ENCODE measurements at places on chromosomes 6 and 20.
A peak's percentile ranks its signal among the peaks of the same experiment; 100 is the strongest.

DNA sequence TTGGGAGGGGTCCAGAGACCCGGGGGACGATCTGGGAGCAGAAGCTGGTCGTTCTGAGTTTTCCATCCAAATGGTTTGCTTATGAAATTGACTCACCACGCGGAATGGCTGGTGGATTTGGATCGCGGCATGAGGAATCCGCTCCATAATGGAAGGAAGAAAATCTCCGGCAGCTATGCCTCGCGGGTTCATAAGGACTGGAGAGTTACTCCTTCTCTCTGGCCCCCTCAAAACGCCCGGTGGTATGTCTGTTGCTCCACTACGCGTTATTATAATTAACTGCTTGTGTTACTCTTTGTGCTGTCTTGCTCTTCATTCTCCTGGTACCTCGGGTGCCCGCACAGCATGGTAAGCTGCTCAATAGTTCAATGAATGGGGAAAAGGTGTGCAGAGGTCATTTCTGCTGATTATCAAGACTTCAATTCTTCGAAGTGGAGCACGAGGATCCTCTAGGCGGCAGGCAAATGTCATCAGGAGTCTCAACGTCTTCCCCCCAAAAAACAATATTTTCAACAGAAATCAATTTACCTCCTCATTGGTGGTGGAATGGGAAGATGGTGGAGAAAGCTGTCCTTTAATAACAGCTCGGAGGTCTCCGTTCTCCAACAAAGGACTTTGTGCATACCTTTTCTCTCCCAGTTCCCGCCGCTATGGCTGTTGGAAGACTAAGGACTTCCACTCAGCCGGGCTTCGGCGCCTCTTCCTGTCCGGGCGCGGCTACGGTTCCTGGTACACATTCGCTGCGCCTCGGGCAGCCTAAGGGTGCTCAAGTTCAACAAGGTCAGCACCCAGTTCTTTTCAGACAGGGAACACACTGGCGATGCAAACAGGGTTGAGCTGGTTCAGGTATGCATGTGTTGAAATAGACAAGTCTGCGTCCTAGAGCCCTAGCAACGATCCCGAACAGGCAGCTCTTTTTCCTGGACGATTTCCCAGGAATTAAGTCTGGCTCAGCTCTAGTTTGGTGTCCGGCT is 9.2 kb upstream of the PRSS16 start:
- peak; percentile 13 for DNase-seq

DNA sequence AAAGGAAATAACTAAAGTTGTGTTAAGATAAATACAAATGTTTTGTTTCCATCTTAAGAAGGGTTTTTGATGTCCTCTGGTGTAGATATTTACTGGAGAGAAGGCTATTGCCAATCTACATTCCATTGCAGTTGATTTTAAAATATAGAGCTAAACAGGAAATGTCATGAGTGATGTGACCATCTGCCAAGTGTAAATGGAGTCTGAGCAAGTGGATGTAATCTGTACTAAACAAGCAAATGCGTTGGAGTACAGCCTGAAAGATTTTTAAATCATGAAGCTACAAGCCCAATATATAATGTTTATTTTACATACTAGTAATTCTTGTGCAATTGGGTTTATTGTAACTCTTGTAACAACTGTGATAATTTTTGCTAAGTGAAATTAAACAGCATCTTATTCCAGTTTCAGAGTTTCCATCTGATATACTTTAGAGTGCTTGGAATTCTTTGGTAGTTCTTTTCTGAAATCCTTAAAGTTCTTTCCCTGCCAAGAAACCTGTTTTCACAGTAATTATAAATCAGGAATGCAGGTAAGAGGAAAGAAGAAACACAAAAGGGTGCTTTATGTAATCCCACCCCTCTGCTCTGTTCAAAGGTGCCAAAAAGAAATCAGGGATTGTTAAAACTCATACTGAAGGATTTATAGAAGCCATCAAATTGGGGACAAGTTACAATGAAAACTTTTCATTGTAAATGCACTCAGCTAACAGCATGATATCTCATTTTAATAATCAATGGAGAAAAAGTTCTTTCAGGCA is 47.2 kb upstream of the FLRT3 start:
- no peak for DNase-seq

DNA sequence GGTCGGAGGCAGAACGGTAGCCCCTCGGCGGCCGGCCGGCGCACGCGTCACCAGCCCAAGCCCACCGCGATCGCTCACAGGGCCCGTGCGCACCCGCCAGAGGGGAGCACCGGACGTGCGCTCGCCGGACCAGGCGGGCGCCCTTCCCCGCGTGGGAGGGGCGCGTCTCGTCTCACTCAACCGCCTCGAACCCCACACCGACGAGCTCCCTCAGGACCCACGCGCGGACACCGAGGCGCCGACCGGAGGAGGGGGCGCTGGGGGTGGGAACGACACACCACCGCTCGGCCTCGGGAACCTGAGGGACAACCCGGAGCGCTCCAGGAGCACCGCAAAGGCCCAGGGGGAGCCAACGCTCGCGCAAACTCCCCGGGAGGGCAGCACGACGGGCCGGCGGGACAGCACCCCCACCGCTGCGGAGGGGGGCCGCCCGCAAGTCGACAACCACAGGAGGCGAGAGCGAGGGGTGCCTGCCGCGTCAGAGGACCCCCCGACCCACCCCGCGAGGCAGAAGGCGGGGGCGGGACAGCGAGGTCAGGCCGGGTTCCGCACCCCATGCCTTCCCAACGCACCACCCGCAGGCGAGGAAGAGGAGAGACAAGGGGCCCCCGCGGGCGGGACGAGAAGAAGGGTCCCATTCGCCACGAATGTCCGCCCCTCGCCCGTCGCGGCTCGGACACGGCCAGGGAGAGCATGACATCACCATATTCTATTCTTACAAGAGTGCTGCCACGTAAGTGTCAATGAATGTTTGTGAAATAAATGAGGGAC is 512.7 kb upstream of the ZNF337 start:
- peak; percentile 7 for DNase-seq

- DNase-seq = no peak
Observed at GRCh38 chr6:79864001-79864400, 83.4 kb downstream of the ELOVL4 start.

DNA sequence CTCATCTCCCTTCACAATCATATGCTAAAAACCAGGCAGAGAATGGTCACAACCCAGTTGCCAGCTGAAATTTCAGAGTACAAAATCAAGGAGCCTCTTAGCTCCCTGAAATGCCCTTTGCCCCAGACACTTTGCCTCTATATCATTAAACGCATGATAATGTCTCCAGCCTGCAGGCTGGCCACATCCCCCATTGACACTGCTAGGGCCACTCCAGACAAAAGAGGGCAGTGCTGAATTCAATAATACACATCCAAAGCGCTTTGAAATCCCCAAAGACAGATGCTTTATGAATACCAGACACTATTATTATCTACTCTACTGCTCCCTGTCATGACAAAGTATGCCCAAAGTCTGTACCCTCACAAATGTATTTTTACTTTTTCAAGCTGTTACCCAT is 348.3 kb upstream of the POU3F2 start:
- DNase-seq = no peak

GRCh38 chr20:19498756-19499155 is 259.3 kb upstream of the RIN2 start:
- DNase-seq = no peak

GRCh38 chr6:48916607-48917006 is 546.4 kb downstream of the MMUT start:
- no peak for DNase-seq

- peak; percentile 51 for DNase-seq
Observed at GRCh38 chr6:30690403-30691207, at the start of gene NRM. TSS of gene NRM (minus strand) at chr6:30690984. CDS start at chr6:30690974, 10 bp downstream.

DNA sequence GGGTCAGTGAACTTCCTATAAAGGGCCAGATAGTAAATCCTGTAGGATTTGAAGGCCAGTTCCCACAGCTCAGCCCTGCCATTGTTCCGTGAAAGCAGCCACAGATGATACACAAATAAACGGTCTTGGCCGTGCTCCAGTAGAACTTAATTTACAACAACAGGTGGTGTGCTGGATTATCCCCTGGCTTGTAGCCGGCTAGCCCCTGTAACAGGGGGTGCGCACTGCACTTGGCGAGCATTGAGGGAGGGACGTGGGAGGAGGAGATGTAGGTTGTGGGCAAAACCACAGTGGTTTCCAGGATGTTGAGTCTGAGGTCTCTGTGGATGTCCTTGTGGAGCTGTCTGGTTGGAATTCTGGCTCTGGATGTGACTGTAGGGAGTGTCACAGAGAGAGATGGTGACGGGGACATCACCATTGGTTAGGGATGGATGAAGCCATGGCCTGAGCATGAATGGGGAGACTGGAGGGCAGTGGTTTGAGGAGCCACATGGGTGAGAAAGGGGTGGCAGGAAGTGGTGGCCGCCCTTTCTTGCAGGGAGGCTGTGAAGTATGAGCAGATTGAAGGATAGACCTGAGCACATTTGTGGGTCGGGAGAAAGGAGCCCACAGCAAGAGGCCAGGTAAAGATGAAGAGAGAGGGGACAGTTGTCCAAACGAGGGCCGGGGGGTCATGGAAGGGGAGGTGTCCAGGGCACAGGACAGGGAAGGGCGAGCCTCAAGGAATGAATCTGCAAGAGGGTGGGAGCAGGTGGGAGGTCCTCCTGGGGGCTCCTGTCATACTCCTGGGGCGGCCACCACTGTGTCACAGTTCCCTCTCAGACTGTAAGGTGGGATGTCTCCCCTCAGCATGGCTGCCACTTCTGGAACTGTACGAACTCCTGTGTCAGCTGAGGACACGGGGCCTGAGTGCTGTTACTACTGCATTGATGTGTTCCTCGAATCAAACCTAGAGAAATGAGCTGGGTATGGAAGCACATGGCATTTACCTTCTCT is 53.6 kb downstream of the CDH26 start:
- DNase-seq = no peak

DNA sequence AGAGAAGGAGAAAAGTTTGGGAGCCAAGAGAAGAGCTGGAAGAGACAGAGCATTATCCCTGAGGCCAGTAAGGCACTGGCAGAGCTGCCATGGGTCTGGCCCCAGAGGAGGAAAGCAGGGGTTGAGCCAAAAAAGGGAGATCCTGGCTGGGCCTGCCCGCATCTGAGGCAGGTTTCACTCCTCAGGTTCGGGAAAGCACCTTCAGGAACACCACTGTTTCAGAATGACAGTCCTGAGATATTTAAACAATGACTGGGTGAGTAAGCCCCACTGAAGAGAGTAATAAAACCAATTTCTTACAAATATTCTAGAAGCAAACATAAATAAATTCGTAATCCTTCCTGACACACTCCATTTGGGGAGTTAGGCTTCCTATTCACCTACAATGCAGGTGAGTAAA is 152.2 kb downstream of the BACH2 start:
- peak; percentile 39 for DNase-seq

GRCh38 chr6:157845493-157846259 is 22.6 kb downstream of the SNX9 start:
- DNase-seq = no peak

GRCh38 chr6:115817161-115817560 is 243.5 kb downstream of the FRK start:
- no peak for DNase-seq

- DNase-seq = no peak
Observed at GRCh38 chr20:64063389-64064144, 569 bp downstream of the TCEA2 start.

DNA sequence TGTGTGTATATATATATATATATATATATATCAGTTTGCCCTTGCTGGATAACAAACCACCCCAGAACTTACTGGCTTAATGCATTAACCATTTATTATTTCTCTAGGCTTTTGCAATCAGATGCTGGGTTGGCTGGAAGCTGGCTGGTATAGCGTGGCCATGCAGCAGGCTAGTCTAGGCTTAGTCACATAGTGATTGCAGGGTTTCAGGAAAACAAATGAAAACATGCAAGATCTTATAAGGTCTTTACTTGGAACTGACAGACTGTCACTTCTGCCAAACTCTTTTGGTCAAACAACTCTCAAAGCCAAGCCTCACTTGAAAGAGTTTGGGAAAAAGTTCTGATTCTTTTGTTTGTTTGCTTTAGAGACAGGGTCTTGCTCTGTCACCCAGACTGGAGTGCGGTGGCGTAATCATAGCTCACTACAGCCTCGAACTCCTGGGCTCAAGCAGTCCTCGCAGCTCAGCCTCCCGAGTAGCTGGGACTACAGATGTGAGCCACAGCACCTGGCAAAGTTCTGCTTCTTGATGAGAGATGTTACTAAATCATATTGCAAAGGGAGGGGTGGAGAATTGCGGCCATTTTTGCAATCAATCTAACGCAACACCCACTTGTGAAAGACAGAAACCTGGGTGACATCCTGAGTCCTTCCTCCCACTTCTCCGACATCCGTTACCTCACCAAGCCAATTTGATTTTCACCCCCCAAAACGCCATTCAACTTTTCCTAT is 74.6 kb upstream of the RNF24 start:
- no peak for DNase-seq

DNA sequence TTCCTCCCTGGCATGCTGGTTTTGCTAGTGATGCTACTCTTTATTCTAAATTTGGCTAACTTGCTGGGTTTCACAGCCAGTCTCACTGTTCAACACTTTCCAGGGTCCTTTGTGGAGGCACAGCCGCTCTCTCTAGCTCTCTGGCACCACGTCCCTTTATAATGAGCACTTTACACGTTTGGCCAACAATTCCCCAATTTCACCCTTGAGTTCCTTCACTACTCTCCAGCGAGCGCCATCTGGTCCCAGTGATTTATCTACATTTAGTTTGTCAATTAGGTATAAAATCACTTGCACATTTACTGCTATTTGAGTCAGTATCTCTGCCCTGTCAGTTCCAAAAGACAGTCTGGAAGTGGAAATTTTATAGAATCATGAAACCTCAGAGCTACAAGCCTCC is 241.9 kb upstream of the MOCS1 start:
- no peak for DNase-seq

DNA sequence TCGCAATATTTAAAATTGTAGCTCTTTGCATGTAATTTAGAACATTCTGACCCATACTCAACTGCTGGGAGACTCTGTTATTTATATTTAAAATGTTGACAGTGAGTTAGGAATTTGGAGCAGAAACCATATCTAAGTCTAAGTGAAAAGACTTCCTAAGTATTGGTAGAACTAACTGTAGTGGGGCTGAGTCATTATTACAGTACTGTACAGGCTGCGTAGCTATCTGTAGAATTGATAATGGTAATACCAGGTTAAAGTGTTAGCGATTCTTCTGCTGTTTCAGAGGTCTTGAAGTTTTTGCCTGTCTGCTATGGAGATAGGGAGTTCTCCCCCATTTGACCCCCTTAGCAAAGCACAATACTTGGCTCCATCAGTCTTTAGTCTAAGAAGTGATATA is 3.6 kb downstream of the TOP1 start:
- no peak for DNase-seq

- no peak for DNase-seq
Observed at GRCh38 chr6:15926256-15926655, 202.6 kb upstream of the MYLIP start.

GRCh38 chr6:26021001-26021349 is 58.4 kb downstream of the TRIM38 start:
- peak; percentile 33 for DNase-seq

DNA sequence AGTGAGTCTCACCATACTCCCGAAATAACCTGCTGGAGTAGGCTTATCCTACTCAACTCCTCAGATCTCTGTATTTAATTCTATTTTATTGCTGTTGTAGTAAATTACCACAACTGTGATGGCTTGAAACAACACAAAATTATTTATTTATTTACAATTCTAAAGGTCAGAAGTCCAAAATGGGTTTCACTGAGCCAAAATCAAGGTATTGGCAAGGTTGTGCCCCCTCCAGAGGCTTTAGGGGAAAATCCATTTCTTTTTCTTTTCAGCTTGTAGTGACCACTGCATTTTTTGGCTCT is 869 bp upstream of the SLC17A2 start:
- no peak for DNase-seq

- DNase-seq = peak; percentile 94
Observed at GRCh38 chr20:31675828-31676608, 38.3 kb downstream of the COX4I2 start.

GRCh38 chr6:155382338-155382685 is 68.0 kb upstream of the TFB1M start:
- no peak for DNase-seq

- DNase-seq = no peak
Observed at GRCh38 chr20:16390991-16391390, 182.3 kb downstream of the KIF16B start.

Measured in T-helper 2 cell (primary cell).